NCI-H69 (cell line): ENCODE measurements at places on chromosomes 11 and 22.
A peak's percentile ranks its signal among the peaks of the same experiment; 100 is the strongest.

DNA sequence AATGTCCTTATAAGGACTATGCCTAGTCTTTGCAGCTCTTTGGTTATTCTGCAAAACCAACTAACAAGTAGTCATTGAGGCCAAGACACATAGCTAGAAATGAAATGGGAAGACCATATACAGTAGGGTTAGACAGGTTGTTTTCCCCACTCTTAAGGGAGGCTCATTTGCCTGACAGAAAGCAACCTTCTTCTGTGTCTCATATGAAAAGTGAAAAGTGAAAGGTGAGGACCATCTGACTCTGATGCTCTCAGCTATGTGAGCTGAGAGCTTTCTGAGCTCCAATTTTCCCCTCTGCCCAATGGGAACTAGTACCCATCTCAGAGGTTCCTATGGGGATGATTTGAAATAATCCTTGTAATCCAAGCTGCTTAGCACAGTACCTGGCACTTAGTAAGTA is 142.0 kb upstream of the BDNF start:
- DNase-seq = no peak

DNA sequence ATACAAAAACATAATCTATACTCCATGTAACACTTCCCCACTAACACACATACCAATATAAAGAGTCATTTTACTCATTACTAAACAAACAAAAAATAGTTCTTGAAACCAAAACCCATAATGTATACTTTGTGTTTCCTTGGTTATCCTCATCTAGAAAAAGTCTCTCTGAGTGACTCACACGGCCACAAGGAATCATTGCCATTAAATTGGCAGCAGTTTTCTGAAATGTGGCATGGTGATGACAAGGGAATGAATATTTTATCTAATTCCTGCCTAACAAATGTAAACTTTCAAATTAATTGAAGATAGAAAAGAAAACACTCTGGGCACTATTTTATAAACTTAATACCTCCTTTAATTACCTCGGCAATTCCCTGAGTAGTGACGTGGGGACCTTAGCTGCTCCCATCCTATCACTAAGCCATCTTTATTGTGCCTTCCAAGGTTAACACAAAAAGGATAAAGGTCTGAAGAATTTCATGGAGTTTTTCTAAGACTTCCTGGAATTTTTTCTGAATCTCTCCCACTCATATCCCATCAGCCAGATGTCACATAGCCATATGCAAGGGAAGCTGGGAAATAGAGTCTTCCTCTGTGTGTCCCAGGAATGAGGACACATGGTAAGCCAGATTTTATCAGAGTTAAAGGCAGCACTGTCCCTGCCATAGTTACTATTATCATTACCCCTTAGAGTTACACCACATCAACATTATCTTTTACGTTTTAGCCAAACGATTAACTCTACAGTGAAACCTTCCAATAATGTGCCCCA is 857.2 kb upstream of the TENM4 start:
- DNase-seq = no peak

DNA sequence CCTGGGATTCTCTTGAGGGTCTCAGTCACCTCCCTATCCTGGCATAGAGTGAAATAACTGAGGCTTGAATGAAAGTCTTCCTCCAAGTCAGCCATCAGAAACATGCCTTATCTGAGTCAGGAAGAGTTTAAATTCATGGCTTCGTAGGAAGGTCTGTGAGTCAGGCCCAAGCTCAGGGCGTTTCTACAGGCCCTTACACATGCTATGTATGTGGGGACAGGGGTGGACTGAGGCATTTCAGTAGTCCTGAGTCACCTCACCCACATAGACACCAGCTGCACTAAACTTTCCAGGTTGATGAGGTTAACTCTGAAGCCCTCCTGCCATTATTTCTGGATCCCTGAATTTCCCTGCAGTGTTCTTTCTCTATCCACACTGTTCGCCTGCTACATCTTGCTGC is 134.6 kb upstream of the RCN1 start:
- no peak for DNase-seq

DNA sequence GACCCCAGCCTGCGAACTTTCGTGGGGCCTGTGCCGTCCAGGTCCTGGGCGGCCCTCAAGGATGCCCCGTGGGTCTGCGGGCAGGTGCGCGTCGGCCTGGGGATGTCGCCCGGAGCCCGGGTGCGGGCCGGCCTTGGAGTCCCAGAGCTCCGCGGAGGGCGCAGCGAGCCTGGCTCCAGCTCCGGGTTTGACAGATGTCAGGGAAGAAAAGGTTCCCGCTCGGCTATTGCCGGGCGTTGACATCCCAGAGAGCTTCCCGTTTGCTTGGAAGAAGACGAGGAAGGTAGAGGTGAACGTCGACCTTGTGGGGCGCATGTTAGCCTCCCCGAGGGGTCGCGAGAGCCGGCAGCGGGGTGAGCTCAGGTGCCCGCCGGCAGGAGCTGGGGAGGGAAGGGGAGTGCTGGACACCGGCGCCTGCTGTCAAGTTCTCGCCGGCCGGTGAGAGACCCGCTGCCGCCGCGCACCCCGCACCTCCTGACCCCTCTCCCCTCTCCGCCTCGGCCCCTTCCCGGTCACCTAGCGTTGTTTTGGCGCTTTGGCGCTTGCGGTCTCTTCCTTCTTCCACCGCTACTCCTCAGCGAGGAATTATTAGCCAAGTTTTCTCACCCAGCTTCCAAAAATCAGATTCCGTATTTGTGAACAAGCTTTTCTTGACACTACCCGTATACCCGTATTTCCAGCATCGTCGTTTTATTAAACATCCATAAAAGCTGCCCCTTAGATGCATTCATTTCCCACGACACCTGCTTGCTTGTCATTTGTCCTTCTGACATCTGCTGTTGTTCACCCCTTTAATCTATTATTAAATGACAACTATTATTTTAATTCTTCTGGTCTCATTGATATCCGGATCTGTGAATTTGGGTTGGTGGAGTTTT is 1.3 kb downstream of the BMAL1 start:
- peak; percentile 70 for DNase-seq

DNA sequence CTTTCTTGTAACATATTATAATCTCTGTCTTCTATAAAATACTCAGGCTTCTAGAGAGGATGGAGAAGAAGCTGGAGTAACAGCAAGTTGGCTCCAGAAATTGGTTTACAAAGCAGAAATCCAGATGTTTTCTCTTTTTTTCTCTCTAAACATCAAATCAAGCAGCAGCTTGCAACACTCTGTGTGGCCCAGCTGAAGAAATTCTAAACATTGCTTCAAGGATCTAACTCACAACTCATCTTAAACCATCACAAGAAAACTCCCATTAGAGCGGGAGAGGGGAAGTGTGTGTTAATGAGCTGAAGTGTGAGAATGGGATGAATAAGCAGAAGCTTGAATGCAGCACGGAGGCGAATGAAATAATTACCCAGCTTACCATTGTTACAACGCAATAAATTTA is 146.5 kb downstream of the OPCML start:
- DNase-seq = peak; percentile 48

DNA sequence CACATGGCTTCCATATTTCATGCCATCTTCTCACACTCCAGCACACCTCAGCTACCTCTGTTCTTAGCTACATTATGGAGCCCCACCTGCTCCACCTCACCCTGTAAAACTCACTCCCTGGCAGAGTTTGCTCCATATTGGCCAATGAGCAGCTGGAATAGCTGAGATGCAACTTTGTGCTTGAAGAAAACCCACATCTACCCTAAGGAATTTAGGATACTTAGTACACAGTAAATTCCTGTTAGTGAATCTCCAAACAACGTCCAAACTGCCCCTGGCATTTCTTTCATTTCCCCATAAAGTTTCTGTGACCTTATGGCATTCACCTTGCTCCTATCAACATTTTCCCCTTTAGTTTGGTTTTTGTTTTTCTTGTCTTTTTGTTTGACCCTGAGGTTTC is 2.2 kb upstream of the VWCE start:
- no peak for DNase-seq

- no peak for DNase-seq
Observed at GRCh38 chr22:23066200-23067022, 3.9 kb upstream of the GNAZ start.

- DNase-seq = no peak
Observed at GRCh38 chr11:86147004-86147403, 78.1 kb upstream of the PICALM start.

- no peak for DNase-seq
Observed at GRCh38 chr11:45737056-45737455, 67.9 kb upstream of the SLC35C1 start.

DNA sequence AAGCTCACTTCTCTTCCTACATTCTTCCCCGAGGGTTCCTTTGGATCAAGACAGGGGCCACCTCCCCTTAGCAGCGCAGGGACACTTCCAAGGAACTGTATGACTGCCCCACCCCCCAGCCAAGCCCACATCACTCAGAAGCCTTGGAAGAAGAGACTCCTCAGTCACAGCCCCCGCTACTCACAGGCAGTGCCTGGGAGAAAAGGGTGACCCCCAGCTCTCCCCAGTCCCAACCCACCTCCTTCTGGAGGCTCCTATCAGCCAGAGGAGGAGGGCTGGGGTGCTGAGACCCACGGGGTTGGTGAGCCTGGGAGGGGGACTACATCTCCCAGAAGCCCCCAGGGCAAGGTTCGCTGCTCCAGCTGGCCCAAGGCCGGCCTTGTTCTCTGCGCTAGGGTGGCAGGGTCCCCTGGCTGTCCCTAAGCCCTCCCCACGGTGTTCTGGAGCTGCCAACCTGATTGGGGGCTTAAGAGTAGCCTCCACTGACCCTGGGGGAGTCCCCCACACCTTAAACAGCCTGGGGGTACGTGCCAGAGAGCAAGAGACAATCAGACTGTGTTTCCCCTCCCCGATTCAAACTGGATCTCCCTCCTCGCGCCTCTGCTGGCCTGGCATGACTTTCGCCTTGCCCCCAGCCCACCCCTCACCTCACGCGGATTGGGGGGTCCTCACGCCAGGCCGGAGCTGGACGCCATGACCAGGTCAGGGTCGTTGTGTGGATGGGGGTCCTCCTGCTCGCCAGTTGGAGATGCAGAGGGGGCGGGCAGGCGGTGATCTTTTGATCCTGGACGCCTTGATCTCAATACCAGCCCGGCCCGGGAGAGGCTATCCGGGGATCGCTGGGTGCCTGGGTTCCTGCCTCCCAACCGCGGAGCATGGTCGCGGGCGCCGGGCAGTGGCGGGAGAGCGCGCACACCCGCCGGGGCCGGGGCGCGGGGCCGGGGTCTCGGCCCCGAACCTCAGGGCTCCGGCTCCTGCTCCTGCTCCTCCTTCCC is 838 bp downstream of the BCL9L start:
- peak; percentile 75 for DNase-seq

DNA sequence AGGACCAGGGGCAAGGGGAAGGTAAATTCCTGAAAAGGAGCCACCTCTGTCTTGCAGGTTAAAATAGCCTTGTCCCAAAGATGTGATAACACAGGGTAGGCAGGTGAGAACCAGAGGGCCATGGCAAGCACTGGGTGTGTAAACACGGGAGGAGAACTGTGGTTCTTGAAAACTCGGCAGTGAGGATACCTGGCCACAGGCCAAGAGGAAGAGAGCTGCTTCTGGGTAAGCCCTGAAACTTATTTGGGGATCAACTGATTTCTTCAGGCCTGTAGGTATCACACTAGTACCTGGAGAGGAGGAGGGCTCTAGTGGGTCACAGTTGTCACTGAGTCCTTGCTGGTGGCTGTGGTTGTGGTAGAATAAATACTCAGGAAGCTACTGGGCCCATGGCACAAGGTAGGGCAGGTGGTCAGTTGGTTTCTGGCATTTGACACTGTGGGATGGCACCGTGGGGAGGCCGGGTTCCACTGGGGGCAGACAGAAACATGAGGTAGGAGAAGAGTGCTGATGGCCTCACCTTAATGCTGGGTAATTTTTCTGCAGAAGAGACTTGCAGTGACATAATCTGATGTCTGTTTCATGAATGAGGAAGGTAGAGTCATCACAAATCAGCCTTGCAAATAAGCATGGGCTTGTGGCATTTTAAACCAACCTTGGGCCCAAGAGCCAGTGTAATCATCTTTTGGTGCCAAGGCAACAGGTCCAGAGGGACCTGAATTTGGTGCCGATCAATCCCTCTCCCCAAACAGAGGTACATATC is 22.0 kb downstream of the AMPD3 start:
- no peak for DNase-seq

DNA sequence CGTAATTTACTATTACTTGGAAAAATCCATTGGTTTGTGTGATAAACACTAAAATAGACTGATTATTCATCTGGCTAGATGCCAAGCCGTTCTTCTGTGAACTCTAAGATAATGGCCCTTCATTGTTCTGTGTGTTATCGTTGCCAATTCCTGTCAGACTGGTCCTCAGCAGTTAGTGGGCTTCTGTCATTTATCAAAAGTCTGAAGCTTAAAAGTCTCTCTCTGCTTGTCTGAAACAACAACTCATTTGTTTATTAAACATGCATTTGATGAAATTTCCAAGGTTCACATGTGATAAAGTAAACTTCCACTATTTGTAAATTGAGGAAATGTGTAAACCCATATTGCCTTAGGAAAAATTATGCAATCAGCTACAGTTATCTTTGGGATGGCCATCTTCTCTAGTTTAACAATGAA is 21.1 kb upstream of the RDX start:
- DNase-seq = peak; percentile 94

DNA sequence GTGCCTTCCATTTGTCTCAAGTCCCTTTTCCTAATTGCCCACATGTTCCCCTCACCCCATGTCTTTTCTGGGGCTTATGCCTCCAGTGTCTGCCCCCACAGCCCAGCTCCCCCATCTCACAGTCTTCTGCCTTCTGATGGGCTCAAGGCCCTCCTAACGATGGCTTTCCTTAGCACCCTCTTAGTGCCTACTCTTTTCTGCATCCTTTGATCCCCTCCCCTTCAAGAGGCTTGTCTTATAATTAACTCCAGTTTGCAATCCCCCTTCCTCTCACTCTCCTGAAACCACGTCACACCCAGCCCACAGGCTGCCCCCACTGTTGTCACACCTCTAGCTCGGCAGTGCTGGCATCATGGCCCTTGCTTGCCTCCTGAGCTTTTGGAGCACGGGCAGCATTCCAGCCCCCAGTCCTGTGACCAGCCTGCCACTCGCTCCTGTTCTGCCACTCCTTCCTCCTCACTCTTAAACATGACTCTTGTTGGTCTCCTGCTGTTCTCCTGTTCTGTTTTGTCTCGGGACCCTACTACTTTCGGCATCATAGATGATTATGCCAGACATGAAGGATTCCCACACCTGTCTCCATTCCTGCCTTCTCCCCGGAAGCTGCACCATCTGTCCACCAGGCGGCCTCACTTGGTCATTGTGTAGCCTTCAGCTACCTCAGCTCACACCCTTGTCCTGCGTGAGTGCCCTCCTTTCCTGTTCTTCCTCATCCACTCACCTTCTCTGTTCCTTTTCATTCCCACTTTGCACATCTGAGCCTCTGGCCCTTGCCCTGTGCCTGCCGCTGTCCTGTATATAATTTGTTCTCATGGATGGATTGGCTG is 26.1 kb downstream of the UBE2L3 start:
- no peak for DNase-seq

- DNase-seq = no peak
Observed at GRCh38 chr22:22486132-22486899, 22.2 kb downstream of the ZNF280B start.

GRCh38 chr11:9771071-9771511 is 107.2 kb downstream of the SWAP70 start:
- no peak for DNase-seq

- no peak for DNase-seq
Observed at GRCh38 chr22:20972933-20973577, 6.0 kb downstream of the AIFM3 start.
